ENCODE measurements at places on chromosomes 12 and 14. TPM values are rescaled to one million over a fixed set of nuclear protein-coding genes. Genes with fewer than 3 reads are reported as not detected.

DNA sequence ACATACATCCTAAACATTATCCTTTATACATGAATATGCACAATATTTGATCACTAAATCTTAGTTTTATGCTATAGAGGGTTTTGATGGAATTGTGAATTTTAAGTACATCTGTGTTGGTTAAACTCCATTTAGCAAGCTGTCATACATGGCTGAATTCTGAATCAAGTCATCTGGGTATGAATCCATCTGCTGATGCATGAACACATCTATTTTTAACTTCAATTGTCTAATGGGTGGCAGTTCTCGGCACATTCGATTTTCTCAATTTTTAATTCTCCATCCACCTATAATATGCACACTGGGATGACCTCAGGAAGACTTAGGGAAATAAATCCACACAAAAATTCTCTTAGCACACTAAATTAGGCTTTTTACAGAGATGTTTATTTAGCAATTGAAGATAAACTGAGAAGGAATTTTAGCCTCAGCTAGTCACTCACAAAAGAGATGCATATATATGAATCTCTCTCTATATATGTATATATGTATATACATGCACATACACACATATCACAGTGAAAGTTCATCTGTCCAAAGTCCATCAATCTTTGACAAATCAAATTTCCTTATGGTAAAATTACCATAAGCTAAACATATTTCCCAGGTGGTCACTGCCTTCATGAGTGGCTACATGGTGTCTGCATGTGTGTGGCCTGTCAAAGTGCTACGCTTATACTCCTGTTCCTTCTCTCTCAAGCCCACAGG is 44.5 kb upstream of the VPS33A start:
- DNase-seq: no peak

- no peak for DNase-seq
These were observed 96.6 kb downstream of the WNK1 start for GRCh38 chr12:848882-849527.

GRCh38 chr12:99067171-99067785 is 422.2 kb downstream of the APAF1 start:
- DNase-seq: no peak

DNA sequence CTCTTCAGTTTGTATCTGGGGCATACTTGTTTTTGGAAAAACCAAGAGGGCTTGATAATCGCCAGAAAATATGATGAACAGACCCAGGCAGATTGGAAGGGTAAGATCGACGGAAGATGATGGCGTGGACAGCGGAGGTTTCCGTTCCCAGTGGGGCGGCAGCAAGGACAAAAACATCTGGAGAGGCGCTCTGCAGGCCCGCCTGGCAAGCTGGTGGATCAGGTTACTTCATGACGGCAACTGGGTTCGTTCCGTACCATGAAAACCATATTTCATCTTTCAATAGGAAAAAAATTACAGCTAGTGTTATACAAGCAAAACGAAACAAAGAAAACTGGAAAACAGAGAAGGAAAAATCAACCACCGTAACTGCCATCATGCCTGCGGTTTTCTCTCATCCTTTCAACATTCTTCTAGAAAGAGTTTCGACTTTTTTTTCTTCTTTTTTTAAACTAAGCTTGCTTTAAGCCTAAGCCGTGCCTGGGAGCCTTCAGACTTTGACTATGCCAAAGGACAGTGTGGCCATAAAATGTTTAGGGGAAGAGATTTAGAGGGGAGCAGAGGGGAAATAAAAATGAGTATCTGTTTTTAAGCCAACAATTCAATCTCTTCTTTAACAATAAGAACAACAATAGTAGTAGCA is 210.5 kb downstream of the FOXN3 start:
- DNase-seq: peak; percentile 48

DNA sequence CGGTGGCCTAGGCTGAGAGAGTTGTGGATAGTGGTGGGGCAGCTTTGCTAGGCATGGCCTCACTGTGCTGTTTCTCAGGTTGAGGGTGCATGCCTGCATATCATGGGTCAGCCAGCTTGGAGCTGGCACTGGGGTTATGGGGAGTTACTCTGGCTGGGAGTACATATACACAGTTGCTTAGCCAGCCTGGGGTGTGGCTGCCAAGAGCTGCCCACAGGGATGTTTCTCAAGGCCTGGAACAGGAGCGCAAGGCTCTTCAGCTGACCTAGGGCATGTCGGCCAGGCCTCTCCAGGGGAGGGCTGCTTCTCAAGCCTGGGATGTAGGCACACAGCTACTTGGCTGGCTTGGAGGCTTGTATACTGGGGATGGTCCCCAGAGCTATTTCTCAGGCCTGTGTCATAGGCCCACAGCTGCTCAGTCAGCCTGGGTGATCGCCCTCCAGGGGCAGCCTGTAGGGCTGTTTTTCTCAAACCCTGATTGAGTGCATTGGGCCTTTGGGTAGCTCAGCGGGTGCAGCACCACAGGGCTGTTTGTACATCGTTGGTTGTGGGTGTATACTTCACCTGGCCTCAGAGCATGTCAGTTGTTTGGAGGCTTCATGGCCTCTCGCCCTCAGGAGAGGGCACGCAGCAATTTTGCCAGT is 114.9 kb downstream of the METTL25 start:
- no peak for DNase-seq

DNA sequence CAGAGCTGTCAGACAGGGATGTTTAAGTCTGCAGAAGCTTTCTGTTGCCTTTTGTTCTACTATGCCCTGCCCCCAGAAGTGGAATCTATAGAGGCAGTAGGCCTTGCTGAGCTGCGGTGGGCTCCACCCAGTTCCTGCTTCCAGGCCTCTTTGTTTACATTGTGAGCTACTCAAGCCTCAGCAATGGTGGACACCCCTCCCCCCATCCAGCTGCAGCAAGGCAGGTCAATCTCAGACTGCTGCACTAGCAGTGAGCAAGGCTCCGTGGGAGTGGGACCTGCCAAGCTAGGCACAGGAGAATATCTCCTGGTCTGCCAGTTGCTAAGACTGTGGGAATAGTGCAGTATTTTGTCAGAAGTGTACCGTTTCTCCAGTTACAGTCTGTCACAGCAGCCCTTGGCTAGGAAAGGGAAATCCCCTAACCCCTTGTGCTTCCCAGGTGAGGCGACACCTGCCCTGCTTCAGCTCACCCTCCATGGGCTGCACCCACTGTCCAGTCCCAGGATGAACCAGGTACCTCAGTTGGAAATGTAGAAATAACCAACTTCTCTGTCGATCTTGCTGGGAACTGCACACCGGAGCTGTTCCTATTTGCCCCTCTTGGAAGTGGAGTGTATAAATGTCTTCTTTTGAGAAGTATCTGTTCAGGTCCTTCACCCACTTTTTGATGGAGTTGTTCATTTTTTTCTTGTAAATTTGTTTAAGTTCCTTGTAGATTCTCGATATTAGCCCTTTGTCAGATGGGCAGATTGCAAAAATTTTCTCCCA is 213.5 kb upstream of the SLC38A2 start:
- DNase-seq: no peak

The BCAT1 gene
- 51.0 TPM for polyA plus RNA-seq

DNA sequence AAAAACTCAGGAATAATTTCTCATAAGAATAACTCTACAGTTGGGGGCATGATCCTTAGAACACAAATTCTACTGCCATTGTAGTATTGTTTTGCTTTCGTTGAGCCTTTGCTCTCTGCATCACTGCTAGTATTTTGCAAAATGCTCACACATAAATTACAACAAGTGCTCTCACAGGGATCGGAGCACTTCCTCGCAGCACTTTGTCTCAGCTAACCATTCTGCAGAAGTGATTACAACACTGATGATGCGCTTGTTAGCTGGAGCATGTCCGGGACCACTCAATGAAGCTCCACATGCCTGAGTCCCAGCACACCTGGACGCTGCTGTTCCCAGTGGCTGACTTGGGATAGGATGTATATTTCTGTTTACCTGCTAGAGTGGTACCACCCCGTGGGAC is 31.6 kb downstream of the MOAP1 start:
- no peak for DNase-seq

The CEP170B gene
- 2.3 TPM for polyA plus RNA-seq

GRCh38 chr12:27733052-27733656 is 22.5 kb downstream of the MRPS35 start:
- DNase-seq: no peak

- DNase-seq: no peak
These were observed 112.9 kb downstream of the DAAM1 start for GRCh38 chr14:59301354-59301753.

The LIN52 gene
- polyA plus RNA-seq: 8.8 TPM

DNA sequence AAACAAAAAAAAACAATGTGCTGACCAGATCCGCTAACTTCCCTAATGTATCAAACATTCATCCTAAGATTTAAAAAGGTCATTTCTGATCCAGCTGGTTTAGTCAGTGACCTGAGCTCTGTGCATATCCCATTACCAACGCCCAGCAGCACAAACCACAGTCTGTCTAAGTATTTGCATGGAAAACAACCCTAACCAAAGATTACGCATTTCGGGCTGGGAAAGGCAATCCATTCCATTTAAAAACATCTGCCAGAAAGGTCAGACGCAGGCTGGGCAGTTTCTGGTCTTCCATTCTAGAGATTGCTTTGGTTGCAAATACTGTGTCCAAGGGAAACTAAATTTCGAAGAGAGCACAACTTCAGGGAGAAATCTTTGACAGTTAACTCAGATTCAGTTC is 234.9 kb downstream of the FLRT2 start:
- no peak for DNase-seq

The TPCN1 gene
- 36.9 TPM for polyA plus RNA-seq

GRCh38 chr12:105396983-105397382 is 66.5 kb downstream of the C12orf75 start:
- DNase-seq: no peak

The MGAT2 gene
- polyA plus RNA-seq: 19.9 TPM

DNA sequence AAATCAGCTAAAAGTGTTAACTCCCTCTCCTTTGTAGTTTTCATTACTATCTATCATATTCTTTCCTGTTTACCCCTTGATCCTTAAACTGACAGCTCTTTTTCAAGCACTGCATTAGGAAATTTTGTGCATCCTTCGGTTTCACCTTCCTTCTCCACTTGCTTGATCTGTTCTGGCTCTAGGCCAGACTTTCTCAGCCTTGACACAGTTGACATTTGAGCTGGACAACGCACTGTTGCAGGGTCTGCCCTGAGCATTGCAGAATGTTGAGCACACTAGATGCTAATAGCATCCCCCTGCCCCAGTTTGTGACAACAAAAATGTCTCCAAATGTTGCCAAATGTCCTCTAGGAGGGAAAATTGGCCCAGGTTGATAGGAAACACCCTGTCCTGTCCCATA is 75.4 kb upstream of the KCNJ8 start:
- DNase-seq: no peak

The HCAR3 gene
- not detected for polyA plus RNA-seq

The FAM186B gene
- 1.8 TPM for polyA plus RNA-seq

DNA sequence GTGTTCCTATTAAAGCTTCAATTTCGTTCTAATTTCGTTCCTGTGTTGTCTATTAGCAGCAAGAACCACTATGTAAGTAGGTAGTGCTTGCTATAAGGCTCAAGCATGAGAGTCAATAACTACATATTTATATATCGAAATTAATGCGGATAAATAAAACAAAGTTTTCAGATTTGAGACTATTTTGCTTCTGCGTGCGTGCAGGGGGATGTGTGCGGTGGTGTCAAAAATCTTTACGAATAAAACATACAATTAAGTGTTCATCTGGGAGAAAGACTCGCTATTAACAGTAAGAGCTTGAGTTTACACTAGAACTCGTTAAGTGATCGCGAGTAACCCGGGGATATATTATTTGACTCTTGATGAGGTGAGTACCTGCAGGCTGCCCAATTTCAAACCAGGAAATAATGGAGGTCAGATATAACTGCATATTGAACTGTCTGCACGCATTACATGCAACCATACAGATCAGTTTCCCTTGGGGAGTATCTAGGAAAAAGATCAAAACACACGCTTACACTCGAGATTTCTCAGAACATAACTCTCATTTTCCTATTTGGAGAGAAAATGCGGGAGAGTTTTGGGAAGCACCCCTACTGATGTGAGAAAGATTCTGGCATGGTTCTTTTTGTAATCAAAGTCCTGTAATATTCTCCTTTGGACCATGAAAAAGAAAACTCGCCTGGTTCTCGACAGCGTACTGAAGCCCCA is 813 bp downstream of the TWF1 start:
- peak; percentile 6 for DNase-seq

- DNase-seq: no peak
These were observed 217.3 kb downstream of the RBM19 start for GRCh38 chr12:113748707-113749432.

The FGF6 gene
- polyA plus RNA-seq: 58.5 TPM

DNA sequence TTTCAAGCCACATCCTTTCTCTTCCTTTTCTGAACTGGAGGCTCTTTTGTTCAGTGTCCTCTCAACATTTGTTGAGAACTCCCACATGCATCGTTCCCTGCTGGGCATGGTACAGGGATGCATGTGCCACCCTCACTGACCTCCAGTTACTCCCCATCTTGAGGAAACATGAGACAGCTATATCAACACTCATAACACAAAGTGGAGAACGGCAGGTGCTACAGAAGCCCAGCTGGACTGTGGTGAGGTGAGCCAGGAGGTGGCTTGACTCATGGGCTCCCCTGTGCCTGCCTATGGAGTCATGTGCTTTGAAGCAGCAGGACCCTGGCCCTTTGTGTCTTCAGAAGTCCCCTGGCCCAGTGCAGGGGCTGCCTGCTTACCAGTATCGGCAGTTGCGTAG is 9.7 kb downstream of the MYH6 start:
- DNase-seq: no peak

DNA sequence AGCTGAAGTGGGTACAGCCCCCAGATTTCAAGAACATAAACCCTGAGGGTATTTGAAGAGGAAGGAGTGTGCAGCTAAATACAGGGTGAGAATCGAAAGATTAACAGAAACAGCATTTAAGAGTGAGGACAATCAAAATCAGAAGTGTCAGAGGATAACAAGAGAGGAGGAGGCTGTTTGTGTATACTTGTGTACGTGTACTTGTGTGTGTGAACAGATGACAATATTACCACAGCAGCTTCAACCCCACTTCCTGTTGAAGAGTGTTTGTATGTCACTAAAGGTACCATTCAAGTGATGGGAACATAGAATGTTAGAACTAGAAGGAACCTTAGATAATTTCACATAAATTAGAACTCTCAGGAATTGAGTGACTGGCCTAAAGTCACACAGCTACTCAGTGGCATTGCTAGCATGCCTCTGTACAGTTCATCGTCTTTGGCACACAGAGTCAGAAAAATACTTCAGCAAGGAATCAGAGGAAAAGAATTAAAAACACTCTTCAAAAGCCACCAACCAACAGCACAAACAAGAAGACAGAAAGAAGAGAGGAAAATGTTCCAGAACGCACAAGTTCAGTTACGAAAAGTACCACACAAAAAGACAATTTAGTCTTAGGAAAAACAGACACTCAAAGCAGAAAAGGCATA is 164.3 kb upstream of the BCL2L14 start:
- DNase-seq: no peak

Measured in forelimb muscle (tissue), 1 donor.